Esophagus squamous epithelium (tissue), 5 donors: ENCODE measurements at places on chromosomes 11 and 22. TPM values are rescaled to one million over a fixed set of nuclear protein-coding genes. Genes with fewer than 3 reads are reported as not detected.

Gene PDE3B
- total RNA-seq: 12.6 TPM

Gene DDX25
- not detected for total RNA-seq

Gene FADS2
- total RNA-seq: 8.2 TPM

DNA sequence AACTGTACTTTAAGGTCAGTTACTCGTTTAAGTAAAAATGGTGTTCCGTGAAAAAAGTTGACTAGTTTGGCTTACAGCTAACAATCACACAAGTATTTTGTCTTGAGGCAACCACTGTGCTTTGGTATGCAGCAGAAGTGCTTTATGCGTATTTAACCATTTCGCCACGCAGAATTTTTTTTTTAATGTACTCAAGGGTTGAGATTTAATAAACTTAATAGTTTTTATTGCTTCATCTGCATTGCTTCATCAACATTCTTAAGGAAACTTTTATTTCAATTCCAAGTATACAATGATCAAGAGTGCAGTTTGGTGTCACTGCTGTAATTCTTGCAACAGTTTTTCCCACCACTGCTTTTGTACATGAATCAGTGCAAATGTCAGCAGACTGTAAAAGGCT is 66.4 kb downstream of the ZNRF3 start:
- DNase-seq: no peak

DNA sequence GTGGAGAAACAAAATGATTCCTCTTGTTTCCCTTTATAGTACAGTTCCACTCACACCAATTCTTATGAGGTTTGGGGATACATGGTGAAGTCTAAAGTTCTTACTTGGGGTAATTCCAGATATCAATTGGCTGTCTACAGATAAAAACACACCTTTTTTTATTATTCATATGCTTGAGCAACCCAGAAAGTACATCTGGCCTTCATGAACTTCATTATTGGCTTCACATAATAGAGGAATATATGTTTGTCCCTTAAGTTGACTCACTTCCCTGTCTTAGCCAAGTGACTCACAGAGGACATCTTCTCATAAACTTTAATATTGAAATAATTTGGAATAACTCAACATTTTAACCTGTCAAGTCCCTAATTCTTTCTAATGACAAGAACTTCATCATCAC is 36.3 kb upstream of the SOX6 start:
- DNase-seq: no peak

GRCh38 chr11:67397986-67398660 is 3.5 kb downstream of the PPP1CA start:
- DNase-seq: no peak

DNA sequence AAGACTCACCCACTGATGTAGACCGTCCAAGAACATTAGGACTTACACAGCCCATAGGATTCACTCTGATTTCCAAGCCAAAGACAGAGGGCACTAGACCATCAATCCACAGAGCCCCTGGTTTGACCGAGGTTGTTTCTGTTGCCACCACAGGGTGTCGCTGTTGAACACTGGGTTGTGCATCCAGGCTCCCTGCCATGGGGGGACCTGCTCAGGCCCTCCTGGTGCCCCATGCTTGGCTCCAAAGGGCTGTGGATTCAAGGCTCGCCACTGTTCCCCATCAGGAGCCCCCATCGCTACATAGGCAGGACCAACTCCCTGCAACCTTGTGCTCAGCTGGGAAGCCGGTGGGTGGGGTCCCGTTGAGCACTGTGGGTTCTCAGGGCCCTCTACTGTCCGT is 128.0 kb upstream of the ANO1 start:
- no peak for DNase-seq

- DNase-seq: no peak
Observed at GRCh38 chr22:30187529-30188407, 58.8 kb downstream of the LIF start.

DNA sequence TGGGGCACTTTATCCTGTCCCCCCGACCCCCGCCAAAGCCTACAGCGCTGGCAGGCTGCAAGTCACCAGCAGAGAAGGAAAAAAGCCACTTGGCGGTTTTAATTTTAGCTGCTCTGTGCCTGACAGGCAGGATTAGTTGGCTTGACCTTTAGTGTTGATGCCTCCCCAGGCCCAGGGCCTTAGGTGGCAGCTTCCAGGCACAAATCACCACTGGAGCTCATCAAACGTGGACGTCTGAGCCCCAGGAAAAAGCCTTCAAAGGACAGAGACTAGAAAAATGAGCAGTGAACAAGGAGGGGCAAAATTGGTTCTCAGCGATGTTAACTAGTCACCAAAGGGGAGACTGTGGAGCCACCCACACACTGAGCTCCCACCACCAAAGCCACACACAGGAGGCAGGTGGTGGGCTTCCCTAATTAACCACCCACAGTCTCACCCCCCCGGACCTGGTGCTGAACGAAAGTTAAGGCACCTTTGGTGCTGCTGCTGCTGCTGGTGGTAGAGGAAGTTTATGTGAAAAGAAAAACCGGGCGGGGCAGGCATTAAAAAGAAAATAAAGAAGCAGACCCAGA is 4.4 kb upstream of the PYGM start:
- DNase-seq: no peak
